ENCODE measurements at places on chromosomes 4 and X.

- DNase-seq: no peak
Observed at GRCh38 chr4:16034010-16034748, 49.6 kb downstream of the PROM1 start.

DNA sequence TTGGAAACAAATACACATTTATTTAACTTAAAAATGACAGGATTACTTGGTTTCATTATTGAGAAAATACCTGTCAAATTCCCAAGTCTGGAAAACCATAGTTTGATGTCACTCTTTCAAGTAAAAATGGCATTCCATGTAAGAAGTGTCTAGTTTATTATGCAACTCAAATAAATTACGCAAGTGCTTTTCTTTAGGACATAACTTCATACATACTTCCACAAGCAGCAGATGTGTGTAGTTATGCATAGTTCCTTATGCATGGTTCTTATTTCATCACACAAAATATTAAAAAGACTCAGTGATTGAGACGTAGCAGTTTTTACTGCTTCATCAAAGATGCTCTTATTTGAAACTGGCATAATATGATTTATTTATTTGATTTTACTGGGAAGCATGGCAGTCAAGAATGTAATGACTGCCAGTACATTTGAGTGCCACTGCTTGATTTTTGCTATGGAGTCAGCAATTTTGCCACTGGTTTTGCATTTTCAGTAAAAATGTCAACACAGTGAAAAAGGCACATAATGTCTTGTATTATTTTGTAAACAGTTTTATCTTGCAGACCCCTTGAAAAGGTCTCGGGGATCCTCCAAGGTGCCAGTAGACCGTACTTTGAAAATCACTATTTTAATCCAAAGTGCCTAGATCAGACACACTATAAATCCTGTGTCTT, 62.1 kb downstream of the CLCN3 start:
- DNase-seq: no peak

- no peak for DNase-seq
Observed at GRCh38 chr4:81919810-81920209, 448.1 kb upstream of the RASGEF1B start.

DNA sequence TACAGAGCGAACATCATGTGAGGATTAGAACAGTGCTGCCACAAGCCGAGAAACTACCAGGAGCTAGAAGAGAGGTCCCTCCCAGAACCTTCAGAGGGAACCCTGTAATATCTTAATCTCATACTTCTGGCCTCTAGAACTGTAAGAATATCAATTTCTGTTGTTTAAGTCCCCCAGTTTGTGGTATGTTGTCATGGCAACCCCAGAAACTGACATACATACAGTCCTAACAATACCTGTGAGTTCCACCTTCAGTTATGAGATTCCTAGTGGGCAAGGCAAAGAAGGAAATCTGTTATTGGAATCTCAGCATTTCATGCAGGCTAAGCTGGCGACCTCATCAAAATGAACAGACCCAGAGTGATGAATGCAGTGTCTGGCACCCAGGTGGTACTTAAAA, 42.5 kb downstream of the ZBTB49 start:
- no peak for DNase-seq

DNA sequence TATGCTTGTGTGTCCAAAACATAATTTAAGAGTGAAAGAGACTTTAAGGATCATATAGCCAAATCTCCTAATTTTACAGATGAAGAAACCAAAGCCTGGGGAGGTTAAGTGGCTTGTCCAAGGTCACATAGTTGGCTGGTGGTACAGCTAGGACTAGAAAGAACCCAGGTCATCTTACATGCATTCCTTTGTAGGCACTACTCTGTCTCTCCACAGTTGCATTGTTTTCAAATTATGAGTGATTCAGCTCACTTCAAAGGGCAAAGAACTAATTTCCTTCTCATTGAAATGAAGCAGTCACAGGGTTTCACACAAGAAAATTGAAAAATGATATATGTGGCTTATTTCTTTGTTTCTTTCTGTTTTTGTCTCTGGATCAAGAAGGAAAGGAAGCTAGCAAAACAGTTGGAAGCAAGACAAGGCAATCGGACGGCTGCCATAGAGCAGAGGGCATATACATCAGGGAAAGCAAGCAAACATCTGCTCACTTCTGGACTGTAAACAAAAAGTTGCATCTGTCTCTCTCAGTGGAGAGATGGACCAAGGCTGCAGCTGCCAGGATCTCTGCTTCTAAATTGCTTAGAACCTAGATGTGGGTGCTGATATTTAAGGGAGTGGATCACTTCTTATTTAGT, 107.5 kb upstream of the AMOT start:
- DNase-seq: no peak

DNA sequence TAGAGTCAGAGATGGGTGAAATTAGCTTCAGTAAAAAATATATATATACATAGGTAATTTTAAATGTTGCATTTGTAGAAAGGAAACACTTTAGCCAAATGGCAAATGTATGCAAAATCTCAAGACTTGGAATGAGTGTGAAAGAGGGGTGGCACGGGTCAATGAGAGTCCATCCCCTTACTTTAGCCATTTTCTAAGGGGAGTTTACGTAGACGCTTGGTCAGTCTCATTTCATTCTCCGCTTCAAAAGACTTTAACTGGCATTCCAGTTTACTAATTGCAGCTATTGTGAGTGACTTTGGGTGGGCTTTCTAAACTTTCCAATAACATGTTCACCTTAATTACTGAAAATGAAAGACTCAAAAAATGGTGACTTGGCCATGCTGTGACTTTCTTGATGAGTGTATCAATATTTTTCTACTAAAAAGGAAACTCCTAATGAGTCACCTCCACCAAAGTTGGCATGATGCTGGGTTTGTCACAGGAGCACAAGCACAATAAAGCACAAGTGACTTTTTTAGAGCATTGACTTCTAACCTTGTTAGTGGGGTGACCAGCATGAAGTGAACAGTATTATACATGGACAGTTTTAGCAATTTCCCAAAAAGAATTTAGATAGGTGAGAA, 356.0 kb upstream of the RASGEF1B start:
- DNase-seq: no peak

- no peak for DNase-seq
Observed at GRCh38 chr4:74315376-74315775, 7.1 kb downstream of the EPGN start.

GRCh38 chrX:12987900-12988594, 13.1 kb downstream of the TMSB4X start:
- no peak for DNase-seq

DNA sequence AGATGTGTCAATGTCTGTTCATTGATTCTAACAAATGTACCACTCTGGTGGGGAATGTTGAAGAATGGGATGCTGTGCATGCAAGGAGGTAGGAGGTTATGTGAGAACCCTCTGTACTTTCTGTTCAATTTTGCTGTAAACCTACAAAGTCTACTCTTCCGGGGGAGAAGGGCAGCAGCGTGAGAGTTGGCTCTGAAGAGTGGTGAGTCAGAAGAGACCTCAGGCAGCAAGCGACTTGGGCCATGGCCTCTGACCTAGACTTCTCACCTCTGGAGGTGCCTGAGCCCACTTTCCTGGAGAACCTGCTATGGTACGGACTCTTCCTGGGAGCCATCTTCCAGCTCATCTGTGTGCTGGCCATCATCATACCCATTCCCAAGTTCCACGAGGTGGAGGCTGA, 26.7 kb downstream of the MANBA start:
- no peak for DNase-seq

GRCh38 chr4:156970501-156971164, 966 bp downstream of the PDGFC start:
- no peak for DNase-seq

DNA sequence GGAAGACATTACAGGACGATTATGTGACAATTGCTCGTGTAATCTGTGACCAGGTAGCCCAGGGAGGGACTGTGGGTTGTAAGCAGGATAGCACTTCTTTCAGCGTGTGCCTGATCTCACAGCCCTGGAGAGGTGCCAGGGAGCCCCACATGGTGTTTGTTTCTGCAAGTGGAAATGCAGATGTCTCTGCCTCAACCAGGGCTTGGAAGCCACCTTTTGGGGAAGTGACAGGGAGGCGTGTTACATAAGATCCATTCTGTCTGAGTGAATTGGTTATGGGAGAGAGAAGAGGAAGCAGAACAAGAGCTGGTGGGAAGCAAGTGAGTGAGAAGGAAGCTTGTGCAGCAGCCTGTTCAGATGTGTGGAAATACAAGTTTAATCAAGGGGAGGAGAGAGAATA, 104.5 kb upstream of the GATB start:
- no peak for DNase-seq

- no peak for DNase-seq
Observed at GRCh38 chr4:3311489-3312171, 18.8 kb downstream of the RGS12 start.

DNA sequence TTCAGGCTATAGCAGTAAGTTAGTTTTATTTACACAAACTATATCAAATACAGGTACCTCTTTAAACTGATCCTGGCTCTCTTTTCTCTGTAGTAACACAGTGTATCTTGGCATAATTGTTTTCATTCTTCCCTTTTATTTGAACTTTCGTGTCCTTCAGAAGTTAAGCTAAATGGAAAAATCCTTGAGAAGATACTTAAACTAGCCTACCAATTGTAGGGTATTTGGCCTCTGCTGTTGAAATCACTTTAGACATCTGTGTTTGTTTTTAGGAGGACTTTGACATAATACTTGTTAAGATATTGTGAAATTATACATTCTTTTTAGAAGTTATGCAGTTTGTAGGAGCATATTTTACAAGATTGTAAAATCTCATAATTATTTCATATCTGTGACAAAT, 90.3 kb upstream of the GK2 start:
- no peak for DNase-seq

DNA sequence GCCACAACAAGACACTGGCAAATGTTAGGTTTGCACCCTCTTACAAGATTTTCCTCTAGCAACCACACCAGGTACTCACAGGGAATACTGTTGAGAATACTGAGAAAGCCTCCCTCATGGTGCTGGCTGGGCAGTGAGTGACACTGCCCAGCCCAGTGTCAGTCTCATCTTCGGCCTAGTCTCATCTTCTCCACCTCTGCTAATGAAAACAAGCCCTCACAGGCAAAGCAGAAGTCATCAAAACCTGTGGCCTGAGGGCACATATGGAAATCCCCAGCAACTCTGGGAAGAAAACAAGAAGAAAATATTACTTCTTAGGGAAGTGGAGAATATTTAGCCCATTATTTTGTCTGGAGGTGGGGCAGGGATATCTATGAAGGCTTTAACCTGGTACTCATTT, 7.9 kb upstream of the ADAM29 start:
- DNase-seq: no peak

- no peak for DNase-seq
Observed at GRCh38 chrX:148811236-148811635, 310.8 kb downstream of the AFF2 start.

GRCh38 chr4:186728631-186729271, 5.1 kb upstream of the FAT1 start:
- DNase-seq: no peak

DNA sequence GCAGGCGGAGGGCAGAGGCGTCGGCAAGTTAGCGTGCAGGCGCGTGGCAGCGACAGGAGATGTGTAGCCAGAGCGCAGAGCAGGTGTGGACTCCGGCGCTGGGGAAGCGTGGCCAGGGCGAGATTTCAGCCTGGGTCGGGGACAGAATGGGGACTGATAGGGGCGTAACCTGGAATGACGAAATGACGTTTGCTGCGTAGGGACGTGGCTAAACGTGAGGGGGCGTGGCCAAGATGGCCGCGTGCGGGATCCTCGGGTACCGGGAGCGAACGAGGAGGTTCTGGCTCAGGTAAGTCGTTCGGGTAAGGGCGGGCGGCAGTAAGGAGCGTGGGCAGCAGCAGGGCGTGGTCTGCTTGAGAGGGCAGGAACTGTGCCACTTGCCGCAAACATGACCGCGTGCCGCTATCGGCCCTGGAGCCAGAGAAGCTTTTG, 10.9 kb upstream of the CLTRN start:
- DNase-seq: peak; percentile 62

DNA sequence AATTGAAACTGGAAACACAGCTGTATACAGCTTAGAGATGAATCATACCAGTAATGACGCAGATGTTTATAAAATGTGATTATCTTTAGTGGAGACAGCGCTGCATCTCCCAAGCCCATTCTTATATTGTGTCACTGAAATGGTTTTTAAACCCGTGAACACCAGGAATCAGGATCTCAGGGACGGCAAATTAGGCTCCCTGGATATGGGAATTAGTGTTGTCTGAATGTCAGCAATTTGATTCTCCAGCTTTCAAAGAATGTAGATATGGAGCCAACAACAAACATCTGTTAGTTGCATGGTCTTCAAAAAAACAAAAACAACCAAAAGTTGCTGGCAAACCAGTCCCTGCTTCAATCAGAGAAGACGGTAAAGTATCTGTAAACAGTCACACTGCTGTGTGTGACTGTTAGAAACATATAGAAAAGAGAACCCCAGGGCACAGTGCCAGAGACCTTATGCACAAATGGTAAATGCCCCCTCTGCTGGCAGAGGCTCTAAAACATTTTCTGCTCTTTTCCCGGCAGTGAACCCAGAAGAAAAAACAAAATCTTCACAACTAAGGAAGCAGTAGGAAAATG, 351.9 kb upstream of the FTHL17 start:
- DNase-seq: no peak

DNA sequence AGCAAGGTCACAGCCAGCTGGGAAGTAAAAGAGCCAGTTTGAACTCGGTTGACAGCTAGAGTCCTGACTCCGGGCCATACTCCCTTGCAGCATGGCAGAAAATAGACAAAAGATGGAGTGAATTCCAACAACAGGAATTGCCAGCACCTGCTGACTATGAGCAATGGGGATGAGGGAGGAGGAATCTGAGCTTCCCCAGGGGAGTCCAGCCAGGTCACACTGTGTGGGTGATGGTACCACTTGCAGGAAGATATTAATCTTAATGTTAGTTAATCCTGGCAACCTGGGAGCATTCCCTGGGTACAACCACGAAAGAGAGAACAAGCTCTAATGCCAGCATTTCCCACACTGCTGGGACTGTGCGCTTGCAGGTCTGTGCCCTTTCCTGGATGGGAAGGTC, 48.1 kb upstream of the S100G start:
- no peak for DNase-seq

- no peak for DNase-seq
Observed at GRCh38 chr4:3387154-3387942, 54.4 kb upstream of the HGFAC start.

GRCh38 chr4:24112466-24112865, 222.6 kb upstream of the PPARGC1A start:
- no peak for DNase-seq

DNA sequence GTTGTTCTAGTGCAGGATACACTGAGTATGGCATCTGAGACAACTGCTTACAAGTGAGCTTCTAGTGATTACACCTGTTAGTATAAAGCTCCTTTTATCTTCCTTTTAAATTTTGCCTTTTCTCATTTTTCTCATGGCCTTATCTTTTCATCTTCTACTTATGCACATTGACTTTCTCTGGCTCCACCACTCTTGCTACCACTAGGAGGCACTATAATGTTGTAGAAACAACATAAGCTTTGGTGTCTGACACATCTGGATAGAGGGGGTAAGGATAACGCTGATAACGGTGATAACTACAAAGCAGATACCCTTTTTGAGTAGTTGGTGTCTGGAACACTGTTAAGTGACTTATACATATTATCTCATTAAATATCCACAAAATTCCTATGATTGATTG, 187.4 kb upstream of the TEX13C start:
- DNase-seq: no peak

Measured in stimulated activated CD8-positive, alpha-beta memory T cell treated with anti-CD3 and anti-CD28 coated beads, Interleukin-2, amount 100 ng/mL, for 1 hour (primary cell).